NCI-H2227 treated with DMSO at 0.1 percent for 48 hours (cell line): ENCODE measurements at places on chromosomes 1 and 21.

DNA sequence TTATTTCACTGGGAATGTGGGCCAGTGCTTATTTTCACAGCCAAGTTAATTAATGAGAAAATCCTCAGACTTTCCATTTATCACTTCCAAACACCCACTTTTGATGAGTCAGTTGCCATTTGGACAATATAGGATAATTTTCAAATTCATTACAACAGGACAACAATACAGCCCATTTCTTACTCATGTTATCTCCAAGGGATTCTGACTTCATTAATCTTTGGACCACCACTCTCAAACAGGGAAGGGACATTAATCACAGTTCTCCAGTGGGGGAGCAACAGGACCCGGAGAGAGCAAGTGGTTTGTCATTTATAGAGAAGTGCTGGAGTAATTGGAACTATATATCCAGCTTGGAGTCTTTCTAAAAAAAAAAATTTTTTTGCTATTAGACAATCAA, 38.7 kb downstream of the JUN start:
- DNase-seq, result no peak

DNA sequence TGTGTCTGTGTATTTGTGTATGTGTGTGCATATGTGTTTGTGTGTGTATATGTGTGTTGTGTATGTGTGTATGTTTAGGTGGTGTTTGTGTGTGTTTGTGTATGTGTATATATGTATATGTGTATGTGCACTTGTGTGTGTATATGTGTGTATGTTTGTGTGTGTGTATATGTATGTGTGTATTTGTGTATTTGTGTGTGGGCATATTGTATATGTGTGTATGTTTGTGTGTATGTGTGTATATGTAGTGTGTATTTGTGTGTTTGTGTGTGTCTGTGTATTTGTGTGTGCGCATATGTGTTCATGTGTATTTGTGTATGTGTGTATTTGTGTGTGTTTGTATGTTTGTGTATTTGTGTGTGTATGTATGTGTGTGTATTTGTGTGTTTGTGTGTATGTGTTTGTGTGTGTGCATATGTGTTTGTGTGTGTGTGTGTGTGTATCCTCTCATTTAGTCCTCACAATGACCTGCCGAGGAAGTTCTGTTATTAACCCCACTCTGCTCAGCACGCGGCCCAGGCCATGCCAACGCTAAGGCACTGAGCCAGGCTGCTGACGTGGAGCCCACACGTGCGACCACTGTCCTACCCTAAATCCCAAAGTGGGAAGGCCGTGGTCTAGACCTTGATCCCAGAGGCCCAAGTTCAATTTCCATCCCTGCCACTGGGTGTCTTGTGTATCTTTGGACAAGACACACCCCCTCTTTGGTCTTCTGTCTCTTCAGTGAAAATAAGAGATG, 43.2 kb upstream of the TMEM51 start:
- DNase-seq, result no peak

- DNase-seq, result no peak
Measured at GRCh38 chr21:16241016-16241415, 511.2 kb downstream of the USP25 start.

DNA sequence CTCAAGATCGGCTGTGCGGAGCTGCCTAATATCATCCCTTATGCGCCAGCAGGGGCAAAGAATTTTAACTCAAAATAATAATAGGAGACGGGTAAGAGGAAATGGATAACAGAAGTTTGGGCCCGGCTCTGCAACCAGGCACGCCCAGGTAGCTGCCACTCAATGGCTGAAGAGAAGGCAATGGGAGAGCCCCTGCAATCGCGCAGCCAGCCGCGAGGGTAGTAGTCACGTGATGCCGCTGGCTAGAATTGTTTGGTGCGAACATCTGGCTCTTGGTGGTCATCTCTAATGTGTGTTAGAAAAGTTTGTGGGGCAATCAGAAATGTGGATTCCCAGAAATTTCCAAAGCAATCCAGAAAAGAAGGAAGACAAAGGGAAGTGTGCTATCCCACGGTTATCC, 12.3 kb downstream of the BARHL2 start:
- no peak for DNase-seq

- DNase-seq, result no peak
Measured at GRCh38 chr1:6358144-6358624, 35.4 kb downstream of the ACOT7 start.

GRCh38 chr1:26530410-26530894, 891 bp downstream of the RPS6KA1 start:
- DNase-seq, result no peak
